ENCODE measurements at places on chromosomes 12 and 14.

DNA sequence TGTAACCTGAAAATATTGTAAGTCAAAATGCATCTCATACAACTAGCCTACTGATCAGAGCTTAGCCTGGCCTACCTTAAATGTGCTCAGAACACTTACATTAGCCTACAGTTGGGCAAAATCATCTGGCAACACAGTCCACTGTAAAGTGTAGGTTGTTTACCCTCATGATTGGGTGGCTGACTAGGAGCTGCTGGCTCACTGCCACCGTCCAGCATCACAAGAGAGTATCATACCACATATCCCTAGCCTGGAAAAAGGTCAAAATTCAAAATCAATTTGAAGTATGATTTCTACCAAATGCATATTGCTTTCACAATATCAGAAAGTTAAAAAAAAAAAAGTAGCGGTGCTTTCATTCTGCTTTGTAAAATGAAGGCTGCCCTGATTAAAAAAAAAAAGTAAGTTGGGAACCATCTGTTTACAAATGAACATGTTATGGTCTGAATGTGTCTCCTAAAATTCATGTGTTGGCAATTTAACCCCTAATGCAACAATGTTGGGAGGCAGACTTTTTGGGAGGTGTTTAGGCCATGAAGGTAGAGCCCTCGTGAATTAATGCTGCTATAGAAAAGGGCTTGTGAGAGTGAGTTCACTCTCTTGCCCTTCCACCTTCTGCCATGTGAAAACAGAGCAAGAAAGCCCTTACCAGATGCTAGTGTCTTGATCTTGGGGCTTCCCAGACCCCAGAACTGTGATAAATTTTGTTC, 211.8 kb downstream of the PPM1H start:
- DNase-seq: no peak

DNA sequence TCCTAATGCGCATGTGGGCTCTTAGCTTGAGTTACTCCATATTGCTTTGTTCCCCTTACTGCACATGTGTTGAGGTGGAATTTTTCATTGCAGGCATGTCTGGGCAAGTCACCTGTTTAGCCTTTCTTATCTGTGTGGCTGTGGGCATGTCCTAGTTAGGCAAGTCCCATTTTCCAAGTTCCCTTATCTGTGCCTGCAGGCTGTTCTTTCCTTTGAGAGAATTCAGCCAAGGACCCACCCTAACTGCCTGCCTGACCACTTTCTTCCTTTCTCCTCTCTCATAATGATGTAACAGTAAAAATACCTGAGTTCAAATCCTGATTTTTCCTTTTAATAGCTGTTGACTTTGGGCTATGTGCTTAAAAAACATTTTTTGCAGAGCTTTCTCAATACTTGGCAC, 870.6 kb downstream of the NRXN3 start:
- DNase-seq: peak; percentile 40

GRCh38 chr12:106248846-106249371, 1.1 kb upstream of the CKAP4 start:
- DNase-seq: no peak

- DNase-seq: no peak
Observed at GRCh38 chr14:68317239-68317638, 475.6 kb downstream of the ZFP36L1 start.

GRCh38 chr12:81627336-81628189, 131.6 kb downstream of the PPFIA2 start:
- peak; percentile 68 for DNase-seq

GRCh38 chr14:33657476-33657875, 293.4 kb downstream of the EGLN3 start:
- no peak for DNase-seq

GRCh38 chr12:14111230-14111865, 129.9 kb upstream of the GRIN2B start:
- no peak for DNase-seq

DNA sequence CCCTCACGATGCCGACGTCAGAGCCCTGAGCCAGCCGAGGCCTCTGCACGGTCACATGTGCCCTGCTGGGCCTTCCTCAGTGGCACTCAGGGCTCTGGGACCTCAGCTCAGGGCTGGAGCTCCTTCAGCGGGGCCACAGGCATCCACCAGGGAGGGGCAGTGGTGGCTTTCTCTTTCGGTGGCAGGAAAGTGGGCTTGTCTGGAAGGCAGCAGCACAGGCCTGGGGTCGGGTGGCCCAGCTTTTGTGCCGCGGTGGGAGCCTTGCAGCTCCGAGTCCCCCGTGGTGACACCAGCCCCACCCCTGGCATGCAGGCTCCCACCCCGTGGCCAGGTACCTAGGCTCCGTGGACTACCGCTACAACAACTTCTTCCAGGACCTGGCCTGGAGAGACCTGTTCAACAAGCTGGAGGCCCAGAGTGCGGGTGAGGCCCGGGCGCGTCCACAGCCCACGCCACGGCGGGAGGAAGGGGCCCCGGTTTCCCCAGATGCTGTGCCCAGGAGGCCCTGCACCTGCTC, 14.2 kb upstream of the TEX22 start:
- no peak for DNase-seq

DNA sequence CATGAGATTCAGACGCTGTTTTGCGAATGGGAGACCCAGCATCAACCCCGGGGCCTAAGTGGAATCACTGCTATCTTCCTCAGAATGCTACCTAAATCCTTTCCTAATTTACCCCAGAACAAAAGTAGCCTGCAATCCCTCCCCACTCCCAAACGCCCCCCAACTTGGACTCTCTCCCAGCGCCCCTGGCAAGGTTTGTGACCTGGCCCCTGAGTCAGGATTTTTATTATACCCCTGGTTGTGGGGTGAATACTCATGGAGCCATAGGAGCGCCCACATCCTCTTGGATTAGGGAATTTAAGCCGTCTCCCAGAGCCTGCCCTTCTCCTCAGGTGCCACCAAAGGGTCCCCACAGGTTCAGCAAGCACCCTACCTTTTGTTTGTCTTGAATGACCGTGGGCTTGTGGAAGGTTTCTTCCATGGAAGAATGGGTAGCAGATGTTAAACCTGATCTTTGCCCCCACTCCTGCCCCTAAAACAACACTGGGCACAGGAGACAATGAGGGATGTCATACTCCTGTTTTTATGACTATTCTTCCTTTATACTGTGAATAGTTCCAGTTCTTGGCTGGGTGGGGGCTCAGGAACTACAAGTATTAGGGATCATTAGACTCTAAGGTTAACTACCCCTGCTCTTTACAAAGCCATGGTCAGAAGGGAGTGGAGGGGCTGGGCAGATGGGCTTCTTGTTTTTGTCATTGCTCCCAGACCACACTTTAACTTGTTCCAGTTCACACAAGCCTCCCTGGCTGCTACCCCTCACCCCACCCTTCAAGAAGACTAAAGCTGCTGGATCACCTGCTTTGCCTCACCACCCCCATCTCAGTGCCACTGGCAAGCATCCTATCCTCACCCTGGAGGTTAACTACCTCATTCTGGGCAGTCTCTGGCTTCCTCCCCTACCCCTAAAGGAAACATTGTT, 630 bp downstream of the MYL6B start:
- DNase-seq: no peak

Measured in trophoblast cell (in vitro differentiated cells and primary cell).